ENCODE measurements at places on chromosomes 4 and X.

DNA sequence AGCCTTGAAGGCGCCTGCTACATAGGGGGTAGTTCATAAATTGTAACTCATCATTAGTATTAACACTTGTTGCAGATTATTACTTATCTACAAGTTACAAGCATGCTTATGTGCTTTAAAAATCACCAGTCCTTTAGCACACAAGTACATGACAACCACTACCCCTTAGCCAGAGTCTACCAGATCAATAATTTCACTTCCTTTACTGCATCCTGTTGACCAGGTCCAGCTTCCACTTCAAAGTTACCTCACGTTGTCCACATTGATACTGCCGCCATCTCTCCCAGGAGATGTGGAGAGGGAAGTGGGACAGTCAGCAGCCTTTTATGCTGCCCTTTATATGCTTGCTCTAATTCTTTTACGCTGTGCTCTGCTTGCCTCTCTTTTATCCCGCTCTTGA lies 231.3 kb upstream of the CXXC4 start:
- no peak for DNase-seq

DNA sequence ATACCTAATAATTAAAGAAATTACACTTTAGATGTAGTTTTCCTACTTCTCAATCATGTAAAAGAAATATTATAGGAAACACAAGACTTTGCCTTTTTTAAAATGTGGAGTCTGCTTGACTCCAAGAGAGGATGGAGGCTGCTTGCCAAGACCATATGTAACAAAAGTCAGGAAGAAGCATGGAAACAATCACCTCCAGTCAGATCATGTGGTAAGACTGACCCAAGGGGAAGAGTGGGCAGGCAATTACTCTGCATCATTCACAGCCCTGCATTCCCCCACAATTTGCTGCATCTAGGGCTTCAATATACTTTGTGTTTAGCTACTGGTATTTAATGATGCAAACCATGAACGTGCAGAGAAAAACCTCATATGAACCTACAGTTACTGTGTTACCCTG lies 78.0 kb upstream of the RXFP1 start:
- DNase-seq: no peak

DNA sequence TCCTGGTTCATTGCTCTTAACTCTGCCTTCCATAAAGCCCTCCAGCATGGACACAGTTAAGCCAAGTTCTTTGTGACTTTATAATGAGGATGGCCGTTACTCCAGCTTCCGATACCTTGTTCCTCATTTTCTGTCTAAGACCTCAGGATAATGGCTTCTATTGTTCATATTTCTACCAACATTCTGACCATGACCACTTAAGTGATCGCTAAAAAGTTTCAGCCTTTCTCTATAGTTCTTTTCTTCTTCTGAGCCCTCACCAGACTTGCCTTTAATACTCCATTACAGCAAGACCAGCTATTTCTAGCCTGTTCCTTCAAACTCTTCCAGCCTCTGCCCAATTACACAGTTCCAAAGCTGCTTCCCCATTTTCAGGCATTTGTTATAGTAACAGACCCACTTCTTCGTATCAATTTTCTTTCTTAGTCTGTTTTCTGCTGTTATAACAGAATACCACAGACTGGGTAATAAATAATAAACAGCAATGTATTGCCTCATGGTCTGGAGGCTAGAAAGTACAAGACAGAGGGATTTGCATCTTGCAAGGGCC lies 12.3 kb downstream of the RNF175 start:
- DNase-seq: no peak

- no peak for DNase-seq
Measured at GRCh38 chrX:3440981-3441380, 94.5 kb upstream of the MXRA5 start.

- no peak for DNase-seq
Measured at GRCh38 chrX:49915361-49916222, 6.8 kb upstream of the CLCN5 start.

- no peak for DNase-seq
Measured at GRCh38 chr4:7714176-7714575, 225.5 kb downstream of the AFAP1 start.

- DNase-seq: no peak
Measured at GRCh38 chrX:72297953-72298730, 7.6 kb downstream of the CITED1 start.

DNA sequence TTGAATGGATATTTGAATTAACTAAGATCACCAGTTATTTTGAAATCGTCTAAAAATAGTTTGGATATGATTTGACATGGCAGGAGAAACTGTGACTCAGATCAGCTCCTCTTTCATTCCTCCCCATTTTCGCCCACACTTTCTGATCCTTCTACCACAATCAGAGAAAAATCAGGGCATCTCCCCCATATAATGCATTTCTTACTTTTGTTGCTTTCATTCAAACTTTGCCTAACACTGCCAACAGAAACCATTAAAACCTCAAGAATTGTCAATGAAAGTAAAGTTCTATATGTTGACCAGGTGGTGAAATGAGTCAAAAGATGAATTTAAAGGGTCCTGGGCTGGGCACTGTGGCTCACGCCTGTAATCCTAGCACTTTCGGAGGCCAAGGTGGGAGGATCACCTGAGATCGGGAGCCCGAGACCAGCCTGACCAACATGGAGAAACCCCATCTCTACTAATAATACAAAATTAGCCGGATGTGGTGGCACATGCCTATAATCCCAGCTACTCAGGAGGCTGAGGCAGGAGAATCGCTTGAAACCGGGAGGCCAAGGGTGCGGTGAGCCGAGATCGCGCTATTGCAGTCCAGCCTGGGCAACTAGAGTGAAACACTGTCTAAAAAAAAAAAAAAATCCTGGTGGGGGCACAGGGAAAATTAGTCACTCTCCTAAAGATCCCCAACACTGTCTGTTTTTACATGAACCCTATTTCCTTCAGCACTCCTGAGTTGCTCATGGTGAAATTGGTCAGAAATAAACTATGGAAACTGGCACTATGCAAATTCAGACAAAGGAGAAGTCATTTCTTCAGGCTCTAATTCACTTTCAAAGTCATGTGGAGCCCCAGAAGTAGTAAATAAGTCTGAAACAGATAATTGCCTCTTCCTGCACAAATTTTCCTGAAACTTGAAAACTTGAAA lies 122.8 kb upstream of the NOCT start:
- DNase-seq: no peak
